Left ventricle myocardium inferior (tissue), 1 donor: ENCODE measurements at places on chromosomes 5 and 9. TPM values are rescaled to one million over a fixed set of nuclear protein-coding genes. Genes with fewer than 3 reads are reported as not detected.

GRCh38 chr5:89613222-89613956, 730.4 kb upstream of the MEF2C start:
- no peaks in the 10 kb centered on the region for H3K4me1 ChIP-seq
- H3K4me3 ChIP-seq: no peak overlapping the region
- no peaks in the 10 kb centered on the region for H3K36me3 ChIP-seq
- H3K27ac ChIP-seq: no peak overlapping the region

The SLU7 gene
- total RNA-seq: 56.2 TPM

The ADAMTSL2 gene
- 6.0 TPM for total RNA-seq

The ERAP2 gene
- 6.7 TPM for total RNA-seq

The FOXD4L6 gene
- total RNA-seq: not detected

The CCIN gene
- total RNA-seq: not detected
